ENCODE measurements at places on chromosomes 16 and 17.

- peak; percentile 84 for DNase-seq
Observed at GRCh38 chr16:85607796-85608514, 5.2 kb upstream of the GSE1 start.

DNA sequence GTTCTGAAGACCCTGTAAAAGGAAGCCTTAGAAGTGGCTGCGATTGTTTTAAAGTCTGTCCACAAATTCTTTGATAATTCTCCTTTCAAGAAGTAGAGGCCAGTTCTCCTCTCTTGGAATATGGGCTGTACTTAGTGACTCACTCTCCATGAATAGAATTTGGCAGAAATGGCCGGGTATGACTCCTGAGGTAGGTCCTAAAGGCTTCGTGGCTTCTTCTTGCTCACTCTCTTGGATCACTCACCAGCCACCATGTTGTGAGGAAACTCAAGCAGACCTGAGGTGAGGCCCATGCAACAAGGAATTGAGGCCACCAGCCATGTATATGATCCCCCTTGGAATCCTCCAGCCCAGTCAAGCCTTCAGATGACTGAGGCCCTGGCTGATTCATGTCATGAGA, 75.8 kb downstream of the WWOX start:
- no peak for DNase-seq

DNA sequence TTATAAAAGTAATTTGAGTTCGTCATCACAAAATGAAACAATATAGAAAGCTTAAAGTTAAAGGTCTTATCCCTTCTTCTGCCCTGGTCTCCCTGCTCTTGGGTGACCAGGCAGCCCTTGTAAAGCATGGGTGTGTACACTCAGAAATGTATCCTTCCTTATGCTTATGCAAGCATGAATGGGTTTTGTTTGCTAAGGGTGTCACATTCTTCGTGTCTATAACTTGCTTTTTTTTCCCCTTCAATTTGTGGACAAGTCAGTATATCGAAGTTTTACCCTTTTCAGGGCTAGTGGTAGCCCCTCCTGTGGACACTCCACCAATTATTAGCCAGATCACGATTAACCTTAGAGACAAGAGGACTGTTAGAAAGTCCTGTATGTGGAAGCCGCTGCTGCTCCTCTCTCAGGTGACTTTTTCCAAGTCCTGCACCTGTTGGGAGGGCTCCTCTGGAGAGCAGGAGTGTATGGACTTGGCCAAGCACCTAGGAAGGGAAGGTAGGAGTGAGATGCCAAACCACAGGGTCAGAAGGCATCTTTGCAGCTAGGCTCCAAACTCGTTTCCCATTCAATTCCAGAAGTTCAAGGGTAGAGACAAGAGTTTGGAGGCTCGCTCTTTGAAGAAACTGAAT, 50.9 kb downstream of the LDHD start:
- no peak for DNase-seq

- DNase-seq, result peak; percentile 58
Observed at GRCh38 chr17:67216578-67217320, 28.2 kb downstream of the HELZ start.

DNA sequence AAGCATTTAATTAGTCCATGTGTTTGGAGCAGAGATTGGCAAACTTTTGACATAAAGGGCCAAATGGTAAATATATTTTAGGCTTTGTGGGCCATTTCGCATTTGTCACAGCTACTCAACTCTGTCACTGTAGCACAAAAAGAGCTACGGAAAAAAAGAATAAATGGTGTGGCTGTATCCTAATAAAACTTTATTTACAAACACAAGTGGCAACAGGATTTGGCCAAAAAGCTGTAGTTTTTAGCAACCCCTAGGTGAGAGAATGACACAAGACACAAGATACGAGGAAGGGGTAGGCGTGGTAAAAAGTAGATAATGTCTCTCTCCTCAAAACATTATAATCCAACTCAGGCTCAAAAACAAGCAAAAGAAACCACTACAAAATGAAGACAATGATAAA, 66.5 kb downstream of the TTC19 start:
- DNase-seq, result no peak

DNA sequence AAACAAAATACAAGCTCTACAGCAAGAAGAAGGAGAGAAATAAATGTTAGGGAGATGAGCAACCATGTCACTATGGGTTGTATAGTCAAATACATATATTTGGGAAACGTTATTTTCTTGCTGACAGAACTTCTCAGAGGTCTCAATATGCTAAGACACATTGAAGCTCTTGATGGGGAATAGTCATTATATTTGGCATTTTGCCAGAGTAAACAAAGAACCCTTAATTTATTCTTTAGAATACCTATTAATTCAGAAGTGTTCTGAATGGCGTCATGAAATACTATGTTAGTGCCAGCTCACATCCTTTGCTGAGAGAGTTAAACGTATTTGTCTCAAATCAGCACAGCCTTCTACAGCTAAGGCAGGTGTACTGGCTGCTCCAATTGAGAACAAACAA, 458.9 kb downstream of the CDH13 start:
- no peak for DNase-seq

GRCh38 chr16:5349670-5350517, 252.3 kb upstream of the EEF2KMT start:
- DNase-seq, result no peak

GRCh38 chr17:72900654-72900971, 191.9 kb downstream of the SLC39A11 start:
- DNase-seq, result no peak

- peak; percentile 37 for DNase-seq
Observed at GRCh38 chr17:72977771-72978417, 114.6 kb downstream of the SLC39A11 start.

DNA sequence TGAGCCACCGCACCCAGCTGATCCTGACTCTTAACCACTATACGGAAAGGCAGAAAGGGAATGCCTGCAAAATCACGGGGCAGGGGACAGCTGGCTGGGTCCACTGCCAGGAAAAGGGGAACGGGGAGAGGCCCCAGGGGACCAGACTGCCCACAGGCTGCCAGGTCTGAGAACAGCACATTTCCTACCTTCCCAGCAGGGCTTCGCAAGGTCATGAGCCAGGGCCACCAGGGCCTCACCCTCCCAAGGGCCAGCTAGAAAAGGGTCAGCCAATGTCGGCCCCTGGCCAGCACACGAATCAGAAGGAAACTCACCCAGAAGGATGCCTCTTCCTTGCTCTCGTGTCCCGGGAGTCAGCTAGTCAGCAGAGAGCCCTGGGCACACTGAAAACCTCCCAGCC, 118.4 kb downstream of the ZNF423 start:
- no peak for DNase-seq

- DNase-seq, result no peak
Observed at GRCh38 chr16:67543582-67543981, 15.0 kb downstream of the RIPOR1 start.

DNA sequence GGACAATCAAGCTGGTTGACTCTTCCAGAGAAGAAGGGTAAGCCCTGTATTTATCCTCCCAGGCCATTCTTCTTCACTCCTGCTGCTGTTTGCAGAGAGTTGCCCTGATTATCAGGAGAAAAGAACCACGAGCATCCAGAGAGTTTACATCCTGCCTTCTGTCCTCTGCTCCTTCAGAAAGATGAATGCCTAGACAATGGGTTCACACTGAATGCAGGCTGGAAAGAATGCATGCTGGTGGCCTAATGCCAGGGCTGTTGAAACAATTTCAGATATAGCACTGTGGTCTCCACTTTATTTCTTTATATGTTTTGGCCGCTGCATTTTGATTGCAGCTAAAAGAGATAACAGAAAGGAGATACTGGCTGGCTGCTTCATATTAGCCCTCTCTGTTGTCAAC, 21.2 kb upstream of the HAS3 start:
- DNase-seq, result peak; percentile 68

- DNase-seq, result peak; percentile 37
Observed at GRCh38 chr16:65634291-65634690, 512.4 kb upstream of the CDH11 start.

DNA sequence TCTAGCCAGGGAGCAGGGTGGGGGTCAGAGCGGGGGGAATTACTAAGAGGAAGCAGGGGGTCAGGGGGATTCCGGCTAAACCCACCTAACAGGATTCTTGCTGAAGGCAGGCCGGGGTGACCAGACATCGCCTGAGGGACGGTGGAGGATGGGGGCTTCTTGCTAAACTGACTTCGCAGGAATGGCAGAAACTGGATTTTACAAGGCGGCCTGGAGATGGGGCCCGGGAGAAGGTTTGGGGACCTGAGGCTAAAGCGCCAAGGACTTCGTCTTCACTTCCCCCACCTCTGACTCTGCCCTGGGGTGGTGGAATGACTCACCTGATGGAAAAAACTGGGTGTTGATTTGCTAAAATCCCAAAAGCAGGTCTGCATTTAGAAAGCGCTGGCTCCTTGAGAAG, 23.5 kb downstream of the LGALS3BP start:
- DNase-seq, result no peak

DNA sequence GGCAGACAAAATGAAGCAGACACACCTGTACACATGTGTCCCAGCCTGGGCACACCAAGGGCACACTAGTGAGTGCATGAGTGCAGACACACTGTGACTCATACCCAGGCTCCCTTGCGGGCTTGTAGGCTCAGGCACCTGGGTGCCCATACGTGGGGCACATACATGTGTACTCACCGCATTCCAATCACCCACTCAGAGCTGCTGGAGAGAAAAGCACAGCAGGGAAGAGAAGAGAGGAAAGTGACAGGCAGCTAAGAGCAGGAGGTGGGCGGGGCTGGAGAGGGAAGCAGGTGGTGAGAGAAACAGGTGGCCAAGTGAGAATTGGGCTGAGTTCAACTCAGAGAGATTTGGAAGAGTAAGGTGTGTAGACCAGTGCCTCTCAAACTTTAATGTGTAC, 54.0 kb downstream of the TMEM132E start:
- no peak for DNase-seq

- peak; percentile 43 for DNase-seq
Observed at GRCh38 chr16:86515413-86515776, 5.1 kb downstream of the FOXF1 start.

GRCh38 chr17:42159796-42160530, 5.2 kb upstream of the RAB5C start:
- DNase-seq, result no peak

GRCh38 chr17:34011599-34011998, 243.5 kb upstream of the CCL2 start:
- DNase-seq, result no peak

DNA sequence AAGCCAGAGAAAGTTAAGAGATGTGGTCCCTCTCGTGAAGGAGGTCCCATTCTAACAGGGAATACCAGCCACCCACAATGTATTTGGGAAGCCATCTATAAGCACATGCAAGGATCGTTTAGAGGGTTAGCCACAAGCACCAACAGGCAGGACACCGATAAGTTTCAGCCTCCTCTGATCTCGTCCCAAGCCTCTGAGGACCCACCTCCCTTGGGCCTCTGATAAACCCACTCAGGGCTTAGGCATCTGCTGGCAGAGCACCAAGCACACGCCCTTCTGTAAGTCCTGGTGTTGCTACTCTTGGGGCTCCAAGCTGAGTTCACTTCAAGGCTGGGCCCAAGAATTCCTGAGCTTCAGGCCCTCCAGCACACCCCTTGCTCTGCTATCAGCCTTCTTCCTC, 5.4 kb upstream of the PNPO start:
- peak; percentile 83 for DNase-seq

- no peak for DNase-seq
Observed at GRCh38 chr16:75078886-75079285, 37.7 kb downstream of the LDHD start.

DNA sequence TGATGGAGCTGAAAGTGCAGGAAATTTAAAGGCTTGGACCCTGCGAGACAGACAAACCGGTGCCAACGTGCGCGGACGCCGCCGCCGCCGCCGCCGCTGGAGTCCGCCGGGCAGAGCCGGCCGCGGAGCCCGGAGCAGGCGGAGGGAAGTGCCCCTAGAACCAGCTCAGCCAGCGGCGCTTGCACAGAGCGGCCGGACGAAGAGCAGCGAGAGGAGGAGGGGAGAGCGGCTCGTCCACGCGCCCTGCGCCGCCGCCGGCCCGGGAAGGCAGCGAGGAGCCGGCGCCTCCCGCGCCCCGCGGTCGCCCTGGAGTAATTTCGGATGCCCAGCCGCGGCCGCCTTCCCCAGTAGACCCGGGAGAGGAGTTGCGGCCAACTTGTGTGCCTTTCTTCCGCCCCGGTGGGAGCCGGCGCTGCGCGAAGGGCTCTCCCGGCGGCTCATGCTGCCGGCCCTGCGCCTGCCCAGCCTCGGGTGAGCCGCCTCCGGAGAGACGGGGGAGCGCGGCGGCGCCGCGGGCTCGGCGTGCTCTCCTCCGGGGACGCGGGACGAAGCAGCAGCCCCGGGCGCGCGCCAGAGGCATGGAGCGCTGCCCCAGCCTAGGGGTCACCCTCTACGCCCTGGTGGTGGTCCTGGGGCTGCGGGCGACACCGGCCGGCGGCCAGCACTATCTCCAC, at the start of gene NOG:
Gene NOG (plus strand): TSS at position 54 of the 674 bp plus-strand sequence. CDS start 525 bp downstream, at position 579.
- DNase-seq, result peak; percentile 48

DNA sequence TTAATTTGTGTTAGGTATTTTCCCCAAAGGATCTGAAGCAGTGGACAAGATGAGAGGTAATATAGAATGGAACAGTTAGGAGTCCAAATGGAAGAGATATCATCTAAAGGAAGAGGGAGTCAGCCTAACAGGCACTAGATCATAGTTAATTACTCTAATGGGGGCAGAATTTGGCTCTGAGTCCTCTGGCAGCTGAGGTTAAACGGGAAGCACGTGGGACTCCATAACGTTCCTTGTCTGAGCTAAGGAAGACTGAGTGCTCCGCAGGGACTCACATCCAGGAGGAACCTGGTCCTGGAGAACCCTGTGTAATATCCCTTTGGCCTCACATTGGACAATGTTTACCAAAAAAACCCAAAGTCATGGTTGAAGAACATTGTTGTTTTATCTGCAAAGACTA, 46.6 kb upstream of the TEX2 start:
- DNase-seq, result no peak

DNA sequence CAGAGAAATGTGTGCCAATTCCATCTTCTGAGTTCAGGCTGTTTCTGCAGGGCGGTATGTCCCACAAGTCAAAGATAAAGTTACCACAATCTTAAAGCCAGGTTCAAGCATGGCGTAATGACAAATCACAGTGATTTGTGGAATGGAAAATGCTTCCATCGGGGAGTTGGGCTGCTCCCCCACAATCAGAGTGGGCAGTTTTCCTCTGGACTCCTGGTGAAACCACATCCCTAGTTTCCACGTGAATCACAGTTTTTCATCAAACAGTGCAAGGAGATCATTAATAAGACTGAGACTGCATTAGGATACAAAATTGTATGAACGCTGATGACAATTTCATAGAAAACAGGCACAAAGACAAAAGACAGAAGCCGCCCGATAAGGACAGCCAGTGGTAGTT, 3.6 kb downstream of the LITAF start:
- peak; percentile 97 for DNase-seq

- peak; percentile 86 for DNase-seq
Observed at GRCh38 chr16:56985288-56985961, 3.9 kb upstream of the NLRC5 start.

- DNase-seq, result no peak
Observed at GRCh38 chr17:28520687-28521086, 14.5 kb downstream of the FOXN1 start.

Data from amniotic epithelial cell (primary cell).